ENCODE measurements at places on chromosomes 5 and 9.

DNA sequence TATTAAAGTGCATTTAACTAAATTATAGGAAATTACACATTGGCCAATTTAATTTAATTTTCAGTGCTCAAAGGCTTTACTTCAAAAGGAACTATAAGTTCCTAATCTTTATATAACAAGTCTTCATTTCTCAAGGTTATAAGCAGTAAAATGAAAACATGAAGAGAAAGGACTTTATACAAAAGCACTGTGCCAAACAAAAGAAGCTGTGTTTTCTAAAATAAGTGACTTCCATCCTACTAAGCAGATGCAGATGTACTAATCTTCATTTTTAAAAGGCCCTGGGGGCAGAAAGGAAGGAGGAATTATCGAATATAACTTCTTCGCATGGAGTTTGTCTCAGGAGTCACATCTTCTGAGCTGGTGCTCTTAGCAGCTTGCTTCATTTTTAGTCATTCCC, 81.4 kb downstream of the SHC3 start:
- DNase-seq = no peak

DNA sequence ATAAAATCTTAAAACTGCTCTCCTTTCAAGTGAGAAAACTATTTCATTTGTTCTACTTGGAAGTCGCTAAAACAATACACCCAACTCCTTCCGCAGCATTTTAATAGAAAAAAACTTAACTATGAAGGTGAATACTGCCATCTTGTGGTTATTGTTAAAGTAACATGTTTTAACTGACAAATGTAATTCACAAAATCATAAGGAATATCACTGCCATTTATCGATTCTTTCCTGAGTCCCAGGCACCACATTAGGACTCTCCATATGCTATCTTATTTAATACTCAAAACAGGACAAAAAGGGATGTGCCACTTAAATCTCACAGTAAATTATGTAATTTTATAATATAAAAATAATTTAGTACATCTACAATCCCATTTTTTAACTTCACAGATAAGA, 130.5 kb upstream of the ITGA1 start:
- DNase-seq = no peak

DNA sequence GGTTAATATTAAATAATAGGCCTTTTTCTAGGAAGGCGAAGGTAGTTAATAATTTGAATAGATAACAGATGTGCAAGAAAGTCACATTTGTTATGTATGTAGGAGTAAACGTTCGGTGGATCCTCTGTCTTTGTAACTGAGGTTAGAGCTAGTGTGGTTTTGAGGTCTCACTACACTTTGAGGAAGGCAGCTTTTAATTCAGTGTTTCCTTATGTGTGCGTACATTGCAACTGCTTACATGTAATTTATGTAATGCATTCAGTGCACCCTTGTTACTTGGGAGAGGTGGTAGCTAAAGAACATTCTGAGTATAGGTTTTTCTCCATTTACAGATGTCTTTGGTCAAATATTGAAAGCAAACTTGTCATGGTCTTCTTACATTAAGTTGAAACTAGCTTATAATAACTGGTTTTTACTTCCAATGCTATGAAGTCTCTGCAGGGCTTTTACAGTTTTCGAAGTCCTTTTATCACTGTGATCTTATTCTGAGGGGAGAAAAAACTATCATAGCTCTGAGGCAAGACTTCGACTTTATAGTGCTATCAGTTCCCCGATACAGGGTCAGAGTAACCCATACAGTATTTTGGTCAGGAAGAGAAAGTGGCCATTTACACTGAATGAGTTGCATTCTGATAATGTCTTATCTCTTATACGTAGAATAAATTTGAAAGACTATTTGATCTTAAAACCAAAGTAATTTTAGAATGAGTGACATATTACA, 45.7 kb downstream of the TGFBR1 start:
- DNase-seq = no peak

- no peak for DNase-seq
Measured at GRCh38 chr5:27462936-27463335, 424.6 kb upstream of the CDH9 start.

GRCh38 chr9:133126697-133127339, 5.8 kb upstream of the RALGDS start:
- DNase-seq = no peak

DNA sequence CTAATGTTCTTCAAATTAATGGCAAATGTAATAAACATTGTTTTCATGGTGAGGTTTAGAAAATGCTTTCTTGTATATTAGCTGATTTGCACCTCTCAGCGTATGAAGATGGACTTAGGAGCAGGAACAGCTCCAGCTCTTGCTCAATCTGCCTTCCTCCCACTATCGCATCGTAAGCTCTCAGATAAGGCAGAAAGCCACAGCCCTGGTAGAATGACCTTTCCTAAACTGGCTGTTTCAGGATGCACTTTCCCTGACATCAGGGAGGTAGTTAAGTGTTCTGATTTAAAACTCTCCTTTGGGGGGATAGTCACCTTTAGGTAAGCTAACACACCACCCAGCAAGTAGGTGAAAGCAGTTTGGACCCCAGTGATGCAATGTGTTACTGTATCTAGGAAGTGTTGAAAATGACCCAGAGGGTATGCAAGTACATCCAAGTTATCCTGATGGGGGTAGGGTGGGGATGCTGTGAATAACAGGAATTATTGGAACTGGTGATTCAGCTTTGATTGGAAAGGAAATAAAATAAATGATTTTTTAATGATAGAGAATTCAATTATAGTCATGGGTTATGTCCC, 72.3 kb downstream of the LMNB1 start:
- DNase-seq = no peak

- DNase-seq = no peak
Measured at GRCh38 chr5:135645336-135646180, 66.8 kb upstream of the CXCL14 start.

- no peak for DNase-seq
Measured at GRCh38 chr9:135520916-135521607, at the start of gene LCN1. Gene LCN1, plus strand, starts transcription at chr9:135521440. Its CDS starts 58 bp downstream, at chr9:135521498.

GRCh38 chr5:137078171-137078665, 420.9 kb downstream of the SPOCK1 start:
- no peak for DNase-seq

GRCh38 chr5:52784737-52785136, 3.0 kb upstream of the ITGA1 start:
- no peak for DNase-seq

GRCh38 chr9:127873223-127873691, 4.2 kb downstream of the AK1 start:
- no peak for DNase-seq

GRCh38 chr5:64690417-64691151, at the start of gene SHISAL2B:
Gene SHISAL2B, plus strand, starts transcription at chr5:64690503. Its CDS starts 121 bp downstream, at chr5:64690624.
- DNase-seq = no peak

DNA sequence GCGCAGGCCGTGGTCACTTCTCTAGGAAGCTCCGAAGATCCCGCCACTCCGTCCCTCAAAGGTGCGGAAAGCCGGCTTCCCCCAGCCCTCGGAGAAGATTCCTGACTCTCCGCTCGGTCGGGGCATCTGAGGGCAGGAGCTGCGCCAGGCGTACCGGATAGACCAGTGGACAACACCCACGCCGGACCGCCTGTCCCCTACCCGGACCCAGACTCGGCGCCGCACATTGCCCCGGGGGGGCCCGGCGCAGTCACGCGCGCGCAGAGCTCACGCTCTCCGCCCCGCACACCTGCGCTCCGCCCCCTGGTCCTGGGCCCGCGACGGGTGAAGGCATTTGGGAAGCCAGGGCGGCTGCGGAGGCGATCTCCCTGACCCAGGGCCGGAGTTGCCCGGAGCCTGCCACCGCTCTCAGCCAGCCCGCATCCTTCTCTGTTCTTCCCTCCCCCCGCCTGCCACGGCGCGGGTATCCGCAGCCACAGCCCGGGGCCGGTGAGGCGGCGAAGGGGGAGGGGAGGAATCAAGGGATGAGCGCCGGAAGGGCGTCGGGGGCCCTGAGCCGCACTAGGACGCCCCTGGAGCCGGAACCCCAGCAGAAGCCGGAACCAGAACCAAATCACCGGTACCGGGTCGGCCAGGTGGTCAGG, 448 bp downstream of the RELL2 start:
- DNase-seq = no peak

DNA sequence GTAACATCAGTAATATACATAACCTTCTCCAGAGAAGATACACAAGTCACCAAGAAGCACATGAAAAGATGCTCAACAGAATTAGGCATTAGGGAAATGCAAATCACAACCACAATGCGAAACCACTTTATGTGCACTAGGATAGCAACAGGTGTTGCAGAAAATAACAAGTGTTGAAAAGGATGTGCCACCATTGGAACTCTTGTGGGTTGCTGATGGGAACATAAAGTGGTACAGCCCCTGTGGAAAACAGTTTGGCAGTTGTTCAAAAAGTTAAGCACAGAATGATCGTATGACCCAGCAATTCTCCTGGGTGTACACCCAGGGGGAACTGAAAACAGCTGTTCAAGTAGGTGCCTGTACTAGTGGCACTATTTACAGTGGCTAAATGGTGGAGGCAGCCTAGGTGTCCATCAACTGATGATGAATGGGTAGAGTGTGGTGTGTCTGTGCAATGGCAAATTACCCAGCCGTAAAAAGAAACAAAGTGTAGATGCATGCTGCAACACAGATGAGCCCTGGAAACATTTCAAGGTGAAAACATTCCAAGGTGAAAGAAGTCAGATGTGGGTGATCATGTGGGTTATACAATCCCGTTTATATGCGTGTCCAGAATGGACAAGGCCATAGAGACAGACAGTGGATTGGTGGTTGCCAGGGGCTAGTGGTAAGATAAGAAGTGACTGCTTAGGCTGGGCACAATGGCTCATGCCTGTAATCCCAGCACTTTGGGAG, 27.2 kb downstream of the CCDC69 start:
- no peak for DNase-seq

DNA sequence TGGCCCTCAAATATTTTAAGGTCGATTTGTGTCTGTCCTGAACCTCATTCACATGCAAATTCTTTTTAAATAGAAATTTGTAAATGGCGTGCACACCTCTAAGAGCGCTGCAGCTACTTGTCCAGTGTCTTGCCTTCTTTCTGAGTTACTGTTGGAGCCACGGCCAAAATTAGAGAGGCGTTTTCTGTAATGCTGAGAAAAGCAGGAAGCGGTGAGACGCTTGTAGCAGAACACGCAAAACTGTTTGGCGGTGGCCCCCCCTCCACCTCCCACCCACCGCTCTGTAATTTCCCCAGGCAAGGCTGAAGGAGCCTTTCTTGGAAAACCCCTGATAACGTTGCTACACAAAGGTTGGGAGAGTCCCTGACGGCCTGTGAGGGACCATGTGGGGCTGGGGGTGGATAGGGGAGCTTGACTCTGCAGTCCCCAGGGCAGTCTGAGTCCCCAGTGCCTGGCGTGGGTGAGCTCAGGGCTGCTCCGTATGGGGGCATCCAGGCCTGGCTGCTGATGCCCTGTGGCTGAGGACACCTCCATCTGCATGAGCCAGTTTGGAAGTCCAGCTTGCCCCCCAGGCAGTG, 96.5 kb downstream of the GADD45G start:
- DNase-seq = no peak

GRCh38 chr9:137969008-137969407, 91.4 kb downstream of the CACNA1B start:
- no peak for DNase-seq

DNA sequence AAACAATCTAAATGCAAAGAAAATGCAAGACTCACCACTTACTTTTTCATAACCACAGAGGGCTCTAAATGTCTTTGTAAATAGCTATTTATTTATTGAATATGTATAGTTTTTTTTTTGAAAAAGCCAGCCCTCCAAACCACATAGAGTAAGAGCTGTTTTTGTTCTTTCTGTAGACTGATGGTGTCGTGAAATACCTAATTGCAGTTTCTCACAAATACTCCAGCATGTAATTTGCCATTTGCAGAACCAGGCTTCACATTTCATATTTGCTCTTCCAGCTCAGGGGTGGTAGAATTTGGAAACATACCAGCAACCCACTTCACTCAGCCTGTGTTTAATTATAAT, 159.8 kb downstream of the TMC1 start:
- DNase-seq = no peak
